ENCODE measurements at places on chromosomes 5 and 9. TPM values are rescaled to one million over a fixed set of nuclear protein-coding genes. Genes with fewer than 3 reads are reported as not detected.

GRCh38 chr5:78760770-78761169, 112.2 kb upstream of the LHFPL2 start:
- H3K4me3 ChIP-seq: no peak overlapping the region
- H3K27me3 ChIP-seq: peaks cover 2% of the 10 kb centered on the region
- H3K27ac ChIP-seq: no peak overlapping the region
- peaks cover 19% of the 10 kb centered on the region for H3K4me1 ChIP-seq

DNA sequence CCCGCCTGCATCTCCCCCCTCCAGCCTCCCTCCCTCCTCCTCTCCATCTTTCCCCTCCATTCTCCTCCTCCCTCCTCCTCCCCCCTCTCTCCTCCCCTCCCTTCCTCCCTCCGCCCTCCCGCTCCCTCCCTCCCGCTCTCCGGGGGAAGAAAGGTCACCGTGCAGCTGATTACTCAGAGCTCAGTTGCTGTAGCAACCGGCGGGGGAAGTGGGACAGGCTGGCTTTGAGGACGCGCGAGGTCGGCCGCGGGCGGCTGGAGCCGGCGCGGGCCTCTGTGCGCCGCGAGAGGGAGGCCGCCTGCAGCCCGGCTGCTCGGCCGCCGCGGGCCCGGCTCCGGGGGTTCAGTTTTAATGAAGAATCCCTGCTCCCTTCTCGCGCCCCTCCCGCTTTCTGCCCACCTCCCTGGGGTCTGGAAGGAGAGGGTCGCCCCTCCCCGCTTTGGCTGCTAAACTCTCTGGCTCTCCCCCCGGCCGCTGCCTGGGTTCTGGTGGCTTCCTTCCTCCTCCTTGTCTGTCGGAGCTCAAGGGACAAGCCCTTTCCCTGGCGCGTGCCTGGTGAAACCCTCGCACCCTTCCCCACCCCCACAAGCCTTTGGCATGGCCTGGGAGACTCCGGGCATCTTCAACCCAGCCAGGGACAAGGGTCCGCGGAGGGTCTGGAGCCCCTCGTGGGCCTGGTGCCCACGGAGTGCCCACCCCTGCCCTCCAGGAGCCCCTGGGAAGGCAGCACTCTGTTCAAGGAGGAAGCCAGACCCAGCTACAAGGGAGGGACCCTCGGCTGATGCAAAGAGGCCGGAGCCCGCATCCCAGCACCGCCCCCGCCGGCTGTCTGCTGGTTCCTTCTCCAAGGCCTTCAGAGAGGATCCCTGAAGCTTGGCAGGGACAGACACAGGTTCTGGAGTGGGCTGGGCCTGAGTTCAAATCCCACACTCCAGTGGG, 160.3 kb downstream of the C9orf50 start:
- no peaks in the 10 kb centered on the region for H3K36me3 ChIP-seq
- H3K4me3 ChIP-seq: peak overlapping the region; percentile 72
- H3K4me1 ChIP-seq: peaks cover 38% of the 10 kb centered on the region
- peak overlapping the region; percentile 92 for H3K27ac ChIP-seq
- no peaks in the 10 kb centered on the region for H3K27me3 ChIP-seq
- DNase-seq: peak; percentile 96

The ATP10B gene
- total RNA-seq: not detected

DNA sequence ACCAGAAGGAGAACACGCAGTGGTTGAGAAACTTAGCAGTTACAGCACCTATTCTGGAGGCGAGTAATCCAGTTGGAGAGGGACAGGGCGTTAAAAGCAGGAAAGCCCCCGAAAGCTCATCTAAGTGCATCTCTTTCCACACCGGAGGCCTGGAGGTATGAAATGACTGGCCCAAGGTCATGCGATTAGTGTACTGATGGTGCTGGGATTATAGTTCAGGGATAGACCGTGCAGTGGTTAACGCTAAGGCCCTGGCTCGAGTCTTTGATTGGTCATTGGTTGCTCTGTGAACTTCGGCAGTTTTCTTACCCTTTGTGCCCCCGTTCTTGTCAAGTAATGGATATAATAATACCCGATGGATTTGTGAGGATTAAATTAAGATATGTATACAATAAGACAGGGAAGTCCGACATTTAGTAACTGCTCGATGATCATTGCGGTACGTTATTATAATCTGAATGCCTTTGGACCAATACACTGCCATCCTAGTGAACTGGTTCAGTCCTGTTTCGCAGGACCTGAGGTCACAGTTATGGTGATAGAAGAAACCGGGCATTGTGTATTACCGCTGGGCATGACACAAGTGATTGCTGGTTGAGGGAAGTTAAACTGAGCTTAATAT, 960 bp downstream of the CANX start:
- peaks cover 47% of the 10 kb centered on the region for H3K36me3 ChIP-seq
- peak overlapping the region; percentile 98 for H3K27ac ChIP-seq
- peaks cover 42% of the 10 kb centered on the region for H3K4me1 ChIP-seq

The FGF18 gene
- total RNA-seq: not detected

The OBP2B gene
- not detected for total RNA-seq

The NRARP gene
- 2.1 TPM for total RNA-seq

- DNase-seq: peak; percentile 25
- no peak overlapping the region for H3K27ac ChIP-seq
- H3K27me3 ChIP-seq: no peaks in the 10 kb centered on the region
- peaks cover 64% of the 10 kb centered on the region for H3K4me1 ChIP-seq
- peaks cover 51% of the 10 kb centered on the region for H3K36me3 ChIP-seq
- H3K4me3 ChIP-seq: no peak overlapping the region
Measured at GRCh38 chr9:113587471-113588031, 124.0 kb downstream of the RGS3 start.

GRCh38 chr5:170466988-170467707, 36.7 kb upstream of the KCNIP1 start:
- H3K4me1 ChIP-seq: no peaks in the 10 kb centered on the region
- peaks cover 12% of the 10 kb centered on the region for H3K27me3 ChIP-seq
- H3K27ac ChIP-seq: no peak overlapping the region
- H3K4me3 ChIP-seq: no peak overlapping the region
- no peaks in the 10 kb centered on the region for H3K36me3 ChIP-seq
- peak; percentile 74 for DNase-seq

The MLANA gene
- not detected for total RNA-seq

The BTNL8 gene
- total RNA-seq: 0.11 TPM

The CDH6 gene
- not detected for total RNA-seq

GRCh38 chr9:34954225-34954624, 3.9 kb upstream of the PHF24 start:
- peaks cover 33% of the 10 kb centered on the region for H3K27me3 ChIP-seq
- DNase-seq: no peak
- H3K4me3 ChIP-seq: no peak overlapping the region
- H3K4me1 ChIP-seq: peaks cover 2% of the 10 kb centered on the region
- no peak overlapping the region for H3K27ac ChIP-seq
- H3K36me3 ChIP-seq: no peaks in the 10 kb centered on the region

DNA sequence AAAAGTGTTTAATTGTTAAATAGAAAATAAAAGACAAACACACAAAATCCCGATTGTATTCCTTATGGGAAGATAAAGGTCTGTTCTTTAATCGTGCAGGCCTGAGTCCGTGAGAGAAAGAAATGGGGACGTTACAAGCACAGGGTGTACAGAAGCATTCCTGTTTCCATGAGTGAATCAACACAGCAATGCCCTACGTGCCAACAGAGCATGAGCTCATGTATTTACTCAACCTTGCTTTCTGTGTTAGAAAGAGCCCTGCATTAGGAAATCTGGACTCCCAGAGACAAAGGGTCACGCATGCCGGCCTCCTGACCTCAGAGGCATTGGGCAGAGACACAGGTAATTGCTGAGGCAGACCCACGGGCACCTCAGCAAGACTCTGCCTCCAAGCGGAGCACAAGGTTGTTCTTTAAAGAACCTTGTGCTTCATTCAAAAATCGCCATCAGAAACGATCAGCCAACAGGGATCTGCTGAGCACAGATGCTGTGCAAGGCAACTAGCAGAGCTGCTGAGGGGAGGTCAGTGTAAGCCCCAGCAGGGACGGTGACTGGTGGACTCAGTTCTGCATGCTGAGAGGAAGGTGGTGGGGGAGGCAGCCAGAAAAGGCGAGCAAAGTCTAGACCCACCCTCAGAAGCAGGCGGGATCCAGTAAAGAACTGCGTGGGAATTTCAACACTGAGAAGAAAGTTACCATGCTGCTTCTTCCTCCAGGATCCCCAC, 101.0 kb downstream of the TLE1 start:
- H3K4me3 ChIP-seq: no peak overlapping the region
- DNase-seq: no peak
- H3K36me3 ChIP-seq: no peaks in the 10 kb centered on the region
- no peak overlapping the region for H3K27ac ChIP-seq
- H3K27me3 ChIP-seq: peaks cover 4% of the 10 kb centered on the region

The KCNMB1 gene
- not detected for total RNA-seq

The BASP1 gene
- total RNA-seq: 1.6 TPM

- DNase-seq: no peak
- H3K4me3 ChIP-seq: no peak overlapping the region
- H3K4me1 ChIP-seq: peaks cover 11% of the 10 kb centered on the region
- peaks cover under 1% of the 10 kb centered on the region for H3K27me3 ChIP-seq
Measured at GRCh38 chr5:122154910-122155309, 25.6 kb downstream of the ZNF474 start.

DNA sequence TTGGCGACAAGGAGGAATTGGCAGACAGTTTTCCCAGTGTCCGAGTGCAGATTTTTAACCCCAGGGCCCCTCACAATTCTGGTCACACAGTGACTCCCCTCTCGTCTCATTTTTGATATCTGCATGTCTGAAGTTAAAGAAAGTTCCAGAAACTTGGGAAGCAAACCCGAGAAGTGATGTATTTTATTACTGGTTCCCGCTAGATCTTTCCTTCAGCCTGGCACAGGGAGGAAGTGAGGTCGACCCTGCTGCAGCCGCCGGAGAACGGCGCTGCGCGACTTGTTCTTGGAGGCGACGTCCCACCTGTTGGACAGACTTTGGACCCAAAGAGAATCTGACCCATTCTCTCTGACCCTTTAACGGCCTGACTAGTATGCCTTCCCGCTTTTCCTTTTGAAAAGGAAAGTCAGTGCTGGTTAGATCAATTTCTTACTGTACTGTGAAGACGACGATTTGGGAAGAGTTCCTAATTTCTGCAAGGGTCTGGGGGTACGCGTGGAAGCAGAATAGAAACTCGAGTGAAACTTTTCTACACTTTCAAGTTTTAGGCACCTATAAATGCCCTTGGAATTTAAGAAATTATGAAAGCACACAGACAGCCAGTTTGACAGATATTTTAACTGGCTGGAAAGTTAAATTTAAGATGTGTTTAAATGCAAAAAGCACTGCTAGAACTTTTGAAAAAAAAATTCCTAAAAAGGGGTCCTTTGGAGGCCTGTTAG, 744 bp downstream of the OTULIN start:
- H3K4me3 ChIP-seq: peak overlapping the region; percentile 95
- peak overlapping the region; percentile 92 for H3K27ac ChIP-seq
- peaks cover 30% of the 10 kb centered on the region for H3K36me3 ChIP-seq
- H3K4me1 ChIP-seq: peaks cover 68% of the 10 kb centered on the region

- H3K4me1 ChIP-seq: peaks cover 87% of the 10 kb centered on the region
- DNase-seq: peak; percentile 55
- peak overlapping the region; percentile 91 for H3K27ac ChIP-seq
Measured at GRCh38 chr5:159178978-159179377, 30.4 kb downstream of the RNF145 start.

The ECM2 gene
- not detected for total RNA-seq

DNA sequence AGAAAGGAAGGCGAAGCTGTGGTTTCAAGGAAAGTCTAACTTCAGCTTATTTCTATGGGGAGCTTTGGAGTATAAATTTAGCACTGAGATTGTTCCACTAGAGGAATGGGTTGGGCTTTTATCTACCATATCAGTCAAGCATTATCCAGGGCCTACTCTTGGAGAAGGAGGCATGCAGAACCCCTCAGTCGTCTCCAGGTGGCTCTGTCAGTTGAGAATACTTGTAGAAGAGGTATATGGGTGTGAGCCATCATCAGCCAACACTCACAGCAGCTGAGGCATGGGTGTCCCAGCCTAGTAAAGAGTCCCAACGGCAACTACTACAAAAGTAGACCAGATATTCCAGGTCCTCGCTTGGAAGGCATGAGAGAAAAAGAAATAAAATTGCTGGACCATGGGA, 548.5 kb upstream of the GRAMD2B start:
- no peaks in the 10 kb centered on the region for H3K27me3 ChIP-seq
- no peak overlapping the region for H3K27ac ChIP-seq
- H3K4me1 ChIP-seq: no peaks in the 10 kb centered on the region
- no peak for DNase-seq
